ENCODE measurements at places on chromosomes 3 and 15.

GRCh38 chr15:26767169-26767670, 5.6 kb downstream of the GABRB3 start:
- no peak for DNase-seq

GRCh38 chr3:135213213-135213612, 418.2 kb downstream of the EPHB1 start:
- DNase-seq, result no peak

DNA sequence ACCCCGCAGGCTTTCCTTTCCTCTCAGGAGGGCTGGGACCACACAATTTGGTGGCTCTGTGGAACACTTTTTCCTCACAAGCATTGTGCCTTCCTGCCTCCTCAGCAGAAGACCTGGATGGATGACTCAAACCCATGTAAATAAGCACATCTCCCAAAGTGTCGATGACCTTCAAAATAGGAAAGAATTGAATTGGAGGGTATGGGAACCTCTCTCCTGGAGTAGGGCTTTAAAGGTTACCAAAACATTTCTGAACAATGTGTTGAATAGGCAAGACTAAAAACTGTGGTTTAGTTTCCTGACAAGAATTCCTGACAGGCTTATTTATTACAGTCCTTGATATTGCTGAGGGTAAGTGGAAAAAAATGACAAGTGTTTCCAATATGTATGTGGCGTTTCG, 118.2 kb downstream of the ALDH1A2 start:
- no peak for DNase-seq

GRCh38 chr15:60973637-60974415, 255.3 kb downstream of the RORA start:
- peak; percentile 57 for DNase-seq
